Stimulated activated effector memory CD8-positive, alpha-beta T cell treated with anti-CD3 and anti-CD28 coated beads, Interleukin-12 subunit alpha, Interleukin-12 subunit beta, amount 100 ng/mL, for 72 hours (primary cell): ENCODE measurements at places on chromosomes 16 and 17.

- no peak for DNase-seq
Observed at GRCh38 chr17:31548709-31549108, 157.2 kb downstream of the RAB11FIP4 start.

DNA sequence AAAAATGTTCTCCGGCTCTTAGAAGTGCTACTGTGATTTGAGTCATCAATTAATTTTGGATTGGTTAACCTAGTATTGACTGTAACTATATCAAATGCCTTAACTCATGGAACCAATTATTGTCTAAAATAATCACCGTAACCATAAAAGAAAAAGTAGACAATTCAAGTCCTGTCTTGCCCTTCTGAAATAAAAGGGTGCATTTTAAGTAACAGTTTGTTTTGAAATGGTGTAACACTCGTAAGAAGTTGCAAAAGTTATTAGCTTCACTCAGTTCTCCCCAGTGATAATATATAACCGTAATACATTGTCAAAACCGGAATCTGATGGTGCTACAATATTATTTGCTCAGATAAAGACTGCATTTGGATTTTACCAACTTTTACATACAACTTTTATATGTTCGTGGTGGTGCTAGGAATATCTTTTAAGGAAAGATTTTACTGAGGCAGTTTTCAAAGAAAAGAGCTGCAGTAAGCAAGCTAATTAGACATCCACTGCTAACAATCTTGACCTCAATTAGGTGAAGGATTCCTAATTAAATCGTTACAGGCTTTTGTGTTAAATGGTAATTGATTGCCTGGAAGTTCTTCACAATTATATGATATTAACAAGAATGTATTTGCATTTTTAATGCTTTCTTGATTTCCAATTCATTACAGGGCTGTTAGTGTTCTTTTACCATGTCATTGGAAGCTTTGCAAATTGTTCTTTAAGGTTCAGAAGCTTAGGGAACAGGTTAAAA lies 413.1 kb upstream of the MON1B start:
- no peak for DNase-seq

DNA sequence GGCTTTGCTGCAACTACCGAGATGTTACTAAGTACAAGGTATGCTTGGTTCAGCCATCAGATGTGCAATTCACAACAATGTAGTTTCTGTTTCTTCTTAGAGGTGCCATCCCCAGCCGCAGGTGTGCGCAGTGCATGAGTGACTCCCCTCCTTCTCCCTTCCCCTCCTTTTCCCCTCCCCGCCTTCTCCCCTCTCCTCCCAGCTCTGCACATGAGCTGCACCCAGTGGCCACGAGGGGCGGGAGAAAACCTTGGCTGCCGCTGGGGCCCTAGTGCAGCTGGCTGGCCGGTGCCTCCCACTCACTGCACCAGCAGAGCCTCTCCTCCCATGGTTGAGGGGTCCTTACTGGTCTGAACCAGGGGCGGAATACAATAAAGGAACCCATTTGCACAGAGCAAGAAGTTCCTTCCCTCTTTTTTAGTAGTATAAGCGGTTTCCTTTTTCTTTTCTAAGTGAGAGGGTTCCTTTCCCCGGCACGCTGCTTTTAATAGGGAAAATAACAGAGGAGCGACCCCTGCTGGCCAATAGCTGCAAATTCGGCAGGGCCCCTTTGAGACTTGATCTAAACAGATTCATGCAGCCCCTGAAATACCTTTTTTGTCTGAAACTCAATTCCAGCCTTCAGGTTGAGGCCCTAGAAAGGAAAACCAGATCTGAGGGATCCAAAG lies 7.8 kb upstream of the CCL15 start:
- no peak for DNase-seq

DNA sequence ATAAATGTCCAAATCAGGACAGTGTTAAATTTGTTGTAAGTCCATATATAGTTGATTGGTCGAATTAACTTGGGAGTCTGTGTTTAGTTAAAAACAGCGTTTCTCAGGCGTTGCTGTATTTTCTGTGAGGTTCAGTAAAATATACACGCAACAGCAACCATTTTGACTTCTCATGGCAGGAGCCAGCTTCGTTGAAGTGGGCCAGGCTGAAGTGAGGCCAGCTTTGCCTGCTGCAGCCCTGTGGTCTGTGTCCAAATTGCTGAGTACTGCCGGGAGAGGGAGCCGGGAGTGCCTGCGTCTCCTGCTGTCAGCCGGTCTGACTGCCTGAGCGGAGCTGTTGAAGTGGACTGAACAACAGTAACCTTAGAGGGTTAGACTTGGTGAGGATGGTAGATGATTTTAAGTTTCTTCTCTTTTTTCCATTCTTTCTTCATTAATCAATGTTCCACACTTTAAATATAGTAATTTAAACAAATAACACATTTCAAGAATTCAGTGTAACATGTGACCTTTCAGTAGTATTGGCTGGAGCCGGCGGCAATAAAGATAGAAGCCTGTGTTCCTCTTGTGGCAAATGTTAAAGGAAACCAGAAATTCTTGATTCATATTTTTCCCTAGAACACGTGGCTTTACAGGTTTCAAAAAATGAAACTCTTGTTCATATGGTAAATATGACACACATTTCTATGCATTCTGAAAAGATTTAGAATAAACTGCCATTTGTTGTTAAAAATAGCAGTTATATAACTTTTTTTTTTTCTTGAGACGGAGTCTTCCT lies 37.0 kb upstream of the ZNF750 start:
- no peak for DNase-seq

- DNase-seq: no peak
Observed at GRCh38 chr16:57283214-57283958, 1.1 kb downstream of the PLLP start.

- DNase-seq: no peak
Observed at GRCh38 chr17:78951967-78952551, 26.9 kb upstream of the TIMP2 start.
